ENCODE measurements at places on chromosomes 2 and 18. TPM values are rescaled to one million over a fixed set of nuclear protein-coding genes. Genes with fewer than 3 reads are reported as not detected.
A peak's percentile ranks its signal among the peaks of the same experiment; 100 is the strongest.

DNA sequence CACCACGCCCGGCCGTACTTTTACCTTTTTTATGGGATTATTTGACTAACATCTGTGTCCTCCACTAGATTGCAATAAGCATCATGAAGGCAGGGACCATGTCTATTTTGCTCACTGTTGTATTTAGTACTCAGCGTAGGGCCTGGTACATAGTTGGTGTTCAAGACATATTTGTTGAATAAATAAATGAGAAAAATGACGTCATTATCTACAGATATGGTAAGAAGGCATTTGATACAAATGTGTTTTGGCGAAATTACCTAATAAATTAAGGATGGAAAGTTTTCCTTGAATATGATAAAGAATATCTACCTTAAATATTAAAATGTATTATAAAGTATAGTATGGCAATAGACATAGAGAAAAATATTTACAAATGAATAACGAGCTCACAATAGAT lies 24.0 kb upstream of the FAM136A start:
- no peak for DNase-seq

DNA sequence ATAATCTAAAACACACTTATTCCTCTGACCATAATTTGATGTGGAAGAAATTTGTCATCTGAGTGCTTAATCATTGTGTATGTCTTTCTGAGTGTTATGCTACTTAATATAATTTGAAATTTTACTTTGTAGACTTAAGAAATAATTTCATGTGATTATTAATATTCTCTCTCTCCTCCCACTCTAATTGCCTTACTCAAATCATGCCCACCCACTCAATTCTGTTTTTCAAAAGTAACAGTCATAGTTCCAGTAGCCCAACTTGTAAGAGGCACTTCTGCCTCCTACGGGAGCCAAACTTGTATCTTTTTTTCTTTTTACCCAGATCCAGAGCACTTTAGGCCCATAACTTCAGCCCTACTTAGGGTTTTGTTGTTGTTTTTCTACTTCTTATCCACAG lies 18.5 kb upstream of the KYNU start:
- DNase-seq = no peak

- peak; percentile 80 for DNase-seq
Observed at GRCh38 chr2:44351088-44351487, 10.2 kb downstream of the PREPL start.

DNA sequence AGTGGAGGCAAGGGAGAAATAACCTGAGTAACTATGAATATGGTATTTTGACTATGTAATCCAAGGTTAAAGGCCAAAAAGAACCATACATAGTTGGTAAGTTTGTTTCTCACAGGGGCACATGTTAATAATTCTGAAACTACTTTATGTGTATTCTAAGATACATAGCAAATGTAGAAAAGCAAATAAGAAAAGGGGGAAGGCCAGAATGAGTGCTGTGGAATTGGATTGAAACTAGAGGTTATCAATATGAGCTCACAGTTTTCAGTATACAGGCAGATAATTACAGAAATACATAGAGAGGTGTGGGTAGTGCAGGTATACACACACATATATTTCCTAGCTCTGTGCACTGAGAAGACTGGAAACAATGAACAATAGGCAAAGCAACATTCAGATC lies 13.7 kb downstream of the INO80C start:
- no peak for DNase-seq

- no peak for DNase-seq
Observed at GRCh38 chr2:94870440-94871225, 597 bp upstream of the TEKT4 start.

GRCh38 chr2:202508686-202509085 lies 126.1 kb upstream of the FAM117B start:
- no peak for DNase-seq

GRCh38 chr2:148515976-148516375 lies 128.6 kb upstream of the EPC2 start:
- no peak for DNase-seq

- peak; percentile 3 for DNase-seq
Observed at GRCh38 chr2:160087854-160088745, 25.7 kb upstream of the PLA2R1 start.

The CCDC74B gene
- total RNA-seq = 3.9 TPM

The ZNF385B gene
- total RNA-seq = not detected

The GPR55 gene
- total RNA-seq = not detected

The RAPGEF4 gene
- total RNA-seq = not detected

The CFC1 gene
- not detected for total RNA-seq

The CYB5A gene
- total RNA-seq = not detected
